ENCODE measurements at places on chromosomes 2 and 18. TPM values are rescaled to one million over a fixed set of nuclear protein-coding genes. Genes with fewer than 3 reads are reported as not detected.

The PTPRM gene
- 45.6 TPM for total RNA-seq

The CNTNAP5 gene
- not detected for total RNA-seq

The PAX8 gene
- total RNA-seq = 2.6 TPM

The CABYR gene
- 5.4 TPM for total RNA-seq

The TMEM200C gene
- 6.5 TPM for total RNA-seq

The RSAD2 gene
- total RNA-seq = 2.1 TPM

The PLCL1 gene
- not detected for total RNA-seq

Data from PC-3 (cell line).